ENCODE measurements at places on chromosomes 2 and 18.
A peak's percentile ranks its signal among the peaks of the same experiment; 100 is the strongest.

- no peak for DNase-seq
These were observed 21.2 kb downstream of the TEX44 start for GRCh38 chr2:231613663-231614558.

- DNase-seq: no peak
These were observed 2.9 kb upstream of the WDR7 start for GRCh38 chr18:56647951-56648893.

DNA sequence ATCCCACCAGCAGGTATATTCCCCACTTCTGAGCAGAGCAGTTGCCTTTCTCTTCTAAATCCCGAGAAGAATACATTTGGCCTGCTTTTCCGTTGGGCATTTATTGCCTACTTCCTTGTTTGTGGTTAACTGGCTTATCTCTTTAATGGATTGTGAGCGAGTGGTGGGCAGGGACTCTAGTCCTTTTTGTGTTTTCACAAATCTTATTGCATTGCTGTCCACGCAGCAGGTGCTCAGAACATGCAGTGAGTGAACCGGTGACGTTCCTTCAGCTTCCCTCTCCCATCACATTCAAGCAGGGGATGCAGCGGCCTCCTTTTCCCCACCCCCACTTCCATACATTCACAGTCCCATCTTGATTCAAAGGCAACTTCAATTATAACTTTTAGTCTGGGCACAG, 28.9 kb upstream of the GAREM2 start:
- DNase-seq: no peak

- DNase-seq: peak; percentile 24
These were observed 7.0 kb upstream of the NXPH2 start for GRCh38 chr2:138787053-138787666.

DNA sequence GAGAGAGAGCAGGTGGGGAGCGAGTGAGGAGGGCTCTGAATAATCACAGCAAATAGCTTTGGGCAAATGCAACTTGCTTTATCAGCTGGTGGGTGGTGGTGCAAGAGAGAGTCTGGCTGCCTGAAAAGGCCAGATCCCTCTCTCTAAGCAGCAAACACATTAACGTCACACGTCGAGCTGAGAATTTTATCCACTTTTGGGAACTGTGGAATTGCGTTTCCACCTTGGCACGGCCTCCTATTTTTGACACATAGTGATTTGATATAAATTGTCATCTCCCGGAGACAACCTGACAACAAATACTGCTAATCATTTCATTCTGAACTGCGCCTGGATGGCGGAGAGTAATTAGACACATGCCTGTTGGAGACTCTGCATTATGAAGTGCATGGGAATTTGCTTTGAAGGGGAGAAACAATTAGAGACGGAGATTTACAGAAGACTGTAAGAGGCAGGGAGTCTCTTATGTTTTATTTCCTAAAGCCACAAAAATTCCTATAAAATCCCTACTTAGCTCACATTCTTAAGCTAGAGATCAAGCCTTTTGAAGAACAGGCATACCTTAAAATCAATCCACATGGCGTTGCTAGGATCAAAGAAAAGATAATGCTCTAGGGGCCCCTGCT, 634.1 kb downstream of the TDRD15 start:
- DNase-seq: no peak

DNA sequence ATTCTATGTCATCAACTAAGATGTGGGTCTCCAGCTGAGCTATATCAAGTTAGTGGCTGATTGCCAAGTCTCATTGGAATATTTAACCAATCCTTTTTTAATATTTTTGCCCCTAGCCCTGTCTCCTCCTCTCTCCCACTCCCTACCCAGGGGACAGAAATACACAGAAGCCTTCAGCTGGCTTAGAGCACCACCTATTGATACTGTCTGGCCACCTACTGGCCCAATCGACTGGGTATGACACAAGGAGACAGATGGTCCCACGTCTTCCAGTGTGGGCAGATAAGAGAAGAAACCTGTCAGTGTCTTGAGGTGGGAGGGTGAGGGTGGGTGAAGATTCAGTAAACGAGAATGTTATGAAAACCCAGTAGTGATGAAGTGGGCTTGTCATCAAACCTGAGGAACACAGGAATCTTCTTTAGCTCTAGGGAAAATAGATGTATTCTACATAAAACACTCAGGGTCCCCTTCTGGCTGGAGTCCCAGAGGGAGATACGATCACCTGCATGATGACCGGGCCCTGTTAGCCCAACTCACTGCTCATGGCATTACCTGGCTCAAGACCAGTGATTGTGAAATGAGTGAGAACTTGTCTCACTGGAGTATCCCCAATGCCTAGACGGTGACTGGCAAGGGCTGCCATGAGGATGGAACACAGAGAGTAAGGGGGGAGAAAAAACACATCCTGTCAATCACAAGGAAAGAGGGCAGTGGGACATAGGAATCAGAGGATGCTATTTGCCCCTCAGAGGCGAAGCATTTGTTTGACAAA, 26.7 kb downstream of the POLR1A start:
- peak; percentile 32 for DNase-seq

- DNase-seq: no peak
These were observed 52.8 kb upstream of the CTAGE1 start for GRCh38 chr18:22470248-22471235.

DNA sequence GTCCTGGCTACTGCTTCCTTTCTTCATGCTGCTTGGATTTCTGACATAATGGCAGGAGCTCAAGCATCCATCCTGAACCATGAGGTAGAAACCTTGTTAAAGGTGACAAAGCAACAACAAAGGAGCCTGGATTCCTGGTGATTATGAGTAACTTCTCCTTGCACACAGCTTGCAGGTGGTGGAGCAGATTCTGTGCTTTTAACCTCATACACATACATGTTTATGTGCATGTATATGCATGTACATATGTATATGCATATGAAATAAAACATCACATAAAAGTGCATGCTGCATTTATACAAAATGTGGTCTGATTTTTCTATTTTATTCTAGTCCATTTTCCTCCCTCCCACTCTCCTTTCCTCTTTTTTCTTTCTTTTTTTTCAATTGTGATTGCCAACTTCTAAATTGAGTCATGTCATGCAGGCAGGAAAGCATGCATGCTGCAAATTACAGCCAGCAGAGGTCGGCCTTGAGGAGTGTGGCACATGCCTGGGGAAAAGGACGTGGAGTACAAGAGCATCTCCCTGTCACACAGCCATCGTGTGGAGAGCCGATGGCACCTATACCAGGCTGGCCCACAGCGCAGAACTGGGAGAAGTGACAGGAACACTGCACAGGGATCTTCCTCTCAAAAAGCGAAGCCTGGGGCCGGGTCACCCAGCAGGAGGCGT, 17.9 kb downstream of the LCT start:
- no peak for DNase-seq

GRCh38 chr18:67682516-67682915, 166.0 kb upstream of the DSEL start:
- no peak for DNase-seq

- DNase-seq: no peak
These were observed 141.1 kb downstream of the DCC start for GRCh38 chr18:52481116-52481515.

- no peak for DNase-seq
These were observed 269.8 kb upstream of the ID2 start for GRCh38 chr2:8412082-8412481.

DNA sequence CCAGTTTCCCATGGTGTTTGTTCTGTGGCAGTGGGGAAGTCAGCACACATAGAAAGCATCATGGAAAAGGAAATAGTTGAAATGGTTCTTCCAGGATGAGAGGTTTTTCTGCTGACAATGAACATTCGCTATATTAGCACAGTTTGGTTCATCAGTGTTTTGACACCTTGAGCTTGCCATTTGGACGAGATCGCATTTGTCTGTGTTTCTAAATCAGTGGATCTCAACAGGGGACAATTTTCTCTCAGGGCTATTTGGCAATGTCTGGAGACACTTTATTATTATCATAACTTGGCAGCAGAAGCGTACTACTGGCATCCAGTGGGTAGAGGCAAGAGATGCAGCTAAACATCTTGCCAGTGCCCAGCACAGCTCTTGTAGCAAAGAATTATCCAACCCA, 74.6 kb downstream of the CD8B2 start:
- DNase-seq: no peak

GRCh38 chr18:14189858-14190257, 57.6 kb upstream of the ZNF519 start:
- DNase-seq: no peak

GRCh38 chr18:47795434-47795814, 135.0 kb downstream of the SMAD2 start:
- DNase-seq: no peak

DNA sequence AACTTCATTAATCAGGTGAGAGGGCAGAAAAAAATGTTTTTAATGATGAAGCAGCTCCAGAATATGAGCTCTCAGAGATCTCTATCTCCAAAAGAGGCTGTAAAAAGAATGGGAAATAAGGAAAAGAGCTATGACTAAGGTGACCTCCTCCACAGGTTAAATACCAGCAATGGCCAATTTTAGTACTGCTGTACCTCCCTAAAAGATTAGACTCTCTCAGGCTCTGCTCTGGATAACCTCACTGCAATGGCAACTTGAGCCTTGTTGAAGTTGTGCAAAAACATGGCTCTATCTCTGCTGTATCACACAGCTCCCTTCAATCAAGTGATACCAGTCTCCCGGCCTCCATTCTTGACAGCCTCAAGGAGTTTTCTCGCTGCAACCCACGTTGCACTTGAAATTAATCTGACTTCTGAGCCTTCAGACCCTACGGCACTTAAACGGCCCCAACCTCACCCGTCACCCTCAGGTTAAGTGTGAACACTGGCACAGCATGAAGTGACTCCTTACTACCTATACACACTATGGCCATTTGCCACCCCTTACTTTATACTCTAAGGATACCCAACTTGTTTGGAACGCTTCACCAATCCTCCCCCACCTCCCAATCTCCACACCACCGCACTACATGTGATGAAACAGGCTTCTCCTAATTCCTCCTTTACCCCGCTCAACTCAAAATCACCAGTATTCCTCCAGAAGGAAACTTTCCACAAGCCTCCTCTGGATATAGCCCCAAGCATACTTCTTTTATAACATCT, 36.3 kb downstream of the SMAD2 start:
- no peak for DNase-seq

- DNase-seq: no peak
These were observed 77.3 kb downstream of the LPIN2 start for GRCh38 chr18:2935438-2936192.

DNA sequence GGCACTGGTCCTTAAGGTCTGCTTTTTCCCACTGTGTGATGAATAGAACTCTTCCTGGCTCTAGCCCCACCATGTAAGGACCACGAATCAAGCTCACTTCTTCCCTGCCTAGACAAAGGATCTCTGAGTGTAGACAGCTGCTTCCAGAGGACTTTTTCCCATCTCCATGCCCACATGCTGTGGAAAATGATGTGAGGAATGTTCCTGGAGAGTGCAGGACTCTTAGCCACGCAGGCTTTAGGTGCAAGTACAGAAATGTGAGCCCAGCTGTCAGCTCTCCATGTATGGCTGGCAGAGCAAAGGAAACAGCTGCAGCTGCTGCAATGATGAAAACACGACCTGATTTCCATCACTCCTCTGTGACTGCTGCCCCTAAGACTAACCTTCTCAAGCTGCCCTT, 35.5 kb downstream of the NXPH2 start:
- peak; percentile 4 for DNase-seq

DNA sequence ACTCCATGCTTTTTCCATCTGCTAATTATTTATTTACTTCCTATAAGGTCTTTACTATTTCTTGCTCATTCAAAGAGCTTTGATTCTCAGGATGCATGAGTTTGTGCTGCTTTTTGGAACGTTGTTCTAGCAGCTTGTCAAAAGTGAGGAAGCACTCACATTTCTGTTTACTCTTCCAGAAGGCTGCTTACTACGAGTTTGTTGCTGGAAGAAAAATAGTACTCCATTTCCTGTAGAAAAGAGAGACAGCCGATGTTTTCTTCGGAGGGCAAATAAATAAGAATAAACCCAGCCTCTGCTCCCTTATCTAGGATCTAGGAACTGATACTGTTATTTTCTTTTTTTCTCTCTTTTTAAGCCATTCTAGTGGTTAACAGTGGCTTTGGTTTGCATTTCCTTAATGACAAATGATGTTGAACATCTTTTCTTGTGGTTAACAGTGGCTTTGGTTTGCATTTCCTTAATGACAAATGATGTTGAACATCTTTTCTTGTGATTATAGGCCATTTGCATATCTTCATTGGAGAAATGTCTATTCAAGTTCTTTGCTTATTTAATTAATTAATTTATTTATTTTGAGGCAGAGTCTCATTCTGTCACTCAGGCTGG, 20.5 kb downstream of the CYP27A1 start:
- no peak for DNase-seq

DNA sequence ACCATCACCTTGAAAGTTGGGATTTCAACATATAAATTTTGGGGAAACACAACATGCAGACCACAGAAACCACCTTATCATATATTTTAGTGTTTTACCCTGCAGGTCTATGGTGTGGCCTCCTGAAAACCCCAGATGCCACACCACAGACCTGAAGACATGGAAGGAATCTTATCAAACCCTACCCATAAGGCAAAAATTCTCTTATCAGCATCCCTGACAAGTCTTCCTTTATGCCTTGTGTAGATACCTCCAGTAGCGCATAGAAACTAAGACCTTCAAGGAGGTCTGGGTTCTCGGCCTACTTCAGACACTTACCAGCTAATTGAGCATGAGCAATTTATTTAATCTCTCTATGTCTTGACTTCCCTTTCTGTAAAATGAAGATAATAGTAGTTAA, 59.1 kb upstream of the SLC14A2 start:
- no peak for DNase-seq

GRCh38 chr18:58850786-58851469, 13.7 kb upstream of the ZNF532 start:
- DNase-seq: no peak

DNA sequence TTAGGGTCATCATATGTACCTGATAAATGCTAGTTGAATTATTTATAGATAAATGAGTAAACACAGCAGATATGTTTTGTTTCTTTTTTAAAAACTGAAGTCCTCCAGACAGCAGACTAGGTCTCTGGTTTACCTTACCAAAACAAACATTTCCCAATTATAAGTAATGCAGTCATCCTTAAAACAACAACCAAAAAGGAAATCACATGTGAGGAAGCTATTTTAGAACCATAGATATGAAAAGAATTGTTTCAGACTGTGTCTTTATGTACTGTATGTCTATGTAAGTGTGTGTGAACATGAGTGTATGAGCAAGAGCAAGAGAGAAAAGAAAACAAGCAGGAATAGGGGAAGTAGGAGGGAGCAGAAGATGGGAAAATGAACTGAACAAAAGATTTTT, 441.0 kb downstream of the CPS1 start:
- no peak for DNase-seq

GRCh38 chr2:71787476-71788185, 334.3 kb downstream of the DYSF start:
- DNase-seq: no peak

GRCh38 chr2:55418072-55418471, 1.6 kb downstream of the CCDC88A start:
- no peak for DNase-seq

GRCh38 chr2:60376252-60376651, 177.2 kb downstream of the BCL11A start:
- DNase-seq: no peak

GRCh38 chr18:9206421-9206820, 69.8 kb downstream of the ANKRD12 start:
- DNase-seq: no peak

Measured in NCI-H1092 treated with DMSO at 0.1 percent for 48 hours (cell line).